ENCODE measurements at places on chromosomes 3 and 15. TPM values are rescaled to one million over a fixed set of nuclear protein-coding genes. Genes with fewer than 3 reads are reported as not detected.

Gene ASB14
- total RNA-seq: not detected

Gene SLC9C1
- total RNA-seq: 0.15 TPM

Gene SLC2A2
- total RNA-seq: 0.08 TPM

Gene STRIT1
- total RNA-seq: not detected

DNA sequence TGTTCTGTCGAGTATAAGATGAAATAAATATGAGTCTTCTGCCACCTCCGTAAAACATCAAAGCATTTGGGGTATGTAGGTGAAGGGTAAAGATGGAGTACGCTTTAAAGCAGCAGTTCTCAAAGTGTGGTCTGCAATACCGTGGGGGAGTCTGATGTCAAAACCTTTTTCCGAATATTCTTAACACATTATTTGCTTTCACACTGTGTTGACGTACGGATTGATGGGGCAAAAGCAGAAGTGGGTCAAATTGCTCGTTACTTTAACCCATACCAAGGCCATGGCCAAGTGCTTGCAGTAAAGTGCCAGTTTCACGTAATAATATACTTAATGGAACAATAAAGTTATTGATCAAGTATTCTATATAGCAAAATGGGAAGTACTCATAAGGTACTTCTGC lies 36.3 kb downstream of the PAK2 start:
- H3K36me3 ChIP-seq: no peaks in the 10 kb centered on the region
- H3K27me3 ChIP-seq: no peaks in the 10 kb centered on the region
- no peak overlapping the region for H3K4me3 ChIP-seq
- H3K27ac ChIP-seq: no peak overlapping the region
- no peak for DNase-seq

GRCh38 chr3:69231929-69232440 lies 109.6 kb upstream of the LMOD3 start:
- DNase-seq: peak; percentile 38
- no peak overlapping the region for H3K27ac ChIP-seq
- no peak overlapping the region for H3K4me3 ChIP-seq
- no peaks in the 10 kb centered on the region for H3K36me3 ChIP-seq

- DNase-seq: peak; percentile 83
- H3K27ac ChIP-seq: no peak overlapping the region
- peaks cover 89% of the 10 kb centered on the region for H3K27me3 ChIP-seq
- H3K36me3 ChIP-seq: no peaks in the 10 kb centered on the region
These were observed 8.5 kb downstream of the SHOX2 start for GRCh38 chr3:158097593-158098308.

DNA sequence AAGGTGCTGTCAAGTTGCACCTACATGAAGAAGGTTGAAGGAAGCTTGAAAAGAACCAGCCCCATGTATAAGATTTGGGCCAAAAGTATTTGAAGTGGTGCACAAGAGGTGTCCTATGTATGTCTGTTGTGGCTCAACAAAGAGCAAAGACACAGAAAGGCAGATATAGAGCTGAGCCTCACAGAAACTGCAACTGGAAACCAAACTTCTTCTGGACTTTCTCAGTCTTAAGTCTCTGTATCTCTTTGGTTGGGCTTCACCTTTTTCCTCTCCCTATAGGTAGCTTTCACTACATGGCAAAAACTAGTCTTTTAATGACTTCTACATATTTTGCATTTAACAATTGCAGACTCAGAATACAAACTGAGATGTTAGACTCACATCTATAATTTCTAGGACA lies 8.8 kb upstream of the CMC1 start:
- no peak overlapping the region for H3K27ac ChIP-seq
- H3K4me1 ChIP-seq: no peaks in the 10 kb centered on the region
- H3K4me3 ChIP-seq: no peak overlapping the region
- no peaks in the 10 kb centered on the region for H3K36me3 ChIP-seq
- no peaks in the 10 kb centered on the region for H3K27me3 ChIP-seq

DNA sequence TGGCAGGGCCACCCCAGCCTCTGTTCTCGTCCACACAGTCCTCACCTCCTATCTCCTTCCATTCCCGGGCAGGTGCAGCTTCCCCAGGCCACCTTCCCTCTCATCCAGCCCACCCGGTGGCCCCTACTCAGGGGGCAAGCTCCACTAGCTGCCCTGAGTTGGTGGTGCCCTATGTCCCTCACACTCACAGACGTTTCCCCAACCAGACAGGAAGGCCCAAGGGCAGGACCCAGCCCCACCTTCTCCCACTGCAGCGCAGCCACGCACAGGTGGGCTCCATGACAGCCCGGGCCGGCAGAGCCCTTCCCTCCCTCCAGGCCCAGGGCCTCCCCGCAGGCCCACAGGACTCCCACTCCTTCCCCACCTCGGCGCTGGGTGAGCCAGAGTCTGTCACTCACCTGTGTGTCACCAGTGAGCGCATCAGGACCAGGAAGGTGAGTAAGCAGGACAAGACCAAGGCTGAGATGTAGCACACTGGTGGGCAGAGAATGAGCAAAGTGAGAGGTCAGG lies 11.1 kb downstream of the ISLR start:
- H3K4me3 ChIP-seq: no peak overlapping the region
- no peak overlapping the region for H3K27ac ChIP-seq
- H3K4me1 ChIP-seq: no peaks in the 10 kb centered on the region
- DNase-seq: no peak
- no peaks in the 10 kb centered on the region for H3K36me3 ChIP-seq
- H3K27me3 ChIP-seq: no peaks in the 10 kb centered on the region

DNA sequence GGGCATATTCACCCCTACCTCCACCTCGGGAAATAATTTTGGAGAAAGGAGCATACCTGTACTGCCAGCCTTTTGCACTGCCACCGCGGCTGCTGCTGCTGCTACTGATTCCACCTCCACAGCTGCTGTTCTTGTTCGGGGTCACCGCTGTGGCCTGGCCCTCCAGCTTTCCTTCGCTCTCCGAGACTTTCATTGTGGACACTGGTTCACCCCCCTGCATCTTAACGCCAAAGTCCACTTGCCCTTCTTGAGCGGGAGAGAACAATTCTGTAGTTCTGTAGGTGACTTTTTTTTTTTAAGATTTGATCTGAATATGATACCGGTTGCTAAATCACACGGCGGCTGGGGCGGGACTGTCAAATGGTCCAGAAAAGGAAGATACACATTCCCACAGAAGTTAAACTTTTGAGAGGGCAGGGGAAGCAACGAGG lies 701 bp downstream of the OSBPL11 start:
- peak overlapping the region; percentile 97 for H3K27ac ChIP-seq
- peak; percentile 57 for DNase-seq
- H3K36me3 ChIP-seq: no peaks in the 10 kb centered on the region
- H3K4me3 ChIP-seq: peak overlapping the region; percentile 77
- H3K27me3 ChIP-seq: no peaks in the 10 kb centered on the region
- H3K4me1 ChIP-seq: no peaks in the 10 kb centered on the region

DNA sequence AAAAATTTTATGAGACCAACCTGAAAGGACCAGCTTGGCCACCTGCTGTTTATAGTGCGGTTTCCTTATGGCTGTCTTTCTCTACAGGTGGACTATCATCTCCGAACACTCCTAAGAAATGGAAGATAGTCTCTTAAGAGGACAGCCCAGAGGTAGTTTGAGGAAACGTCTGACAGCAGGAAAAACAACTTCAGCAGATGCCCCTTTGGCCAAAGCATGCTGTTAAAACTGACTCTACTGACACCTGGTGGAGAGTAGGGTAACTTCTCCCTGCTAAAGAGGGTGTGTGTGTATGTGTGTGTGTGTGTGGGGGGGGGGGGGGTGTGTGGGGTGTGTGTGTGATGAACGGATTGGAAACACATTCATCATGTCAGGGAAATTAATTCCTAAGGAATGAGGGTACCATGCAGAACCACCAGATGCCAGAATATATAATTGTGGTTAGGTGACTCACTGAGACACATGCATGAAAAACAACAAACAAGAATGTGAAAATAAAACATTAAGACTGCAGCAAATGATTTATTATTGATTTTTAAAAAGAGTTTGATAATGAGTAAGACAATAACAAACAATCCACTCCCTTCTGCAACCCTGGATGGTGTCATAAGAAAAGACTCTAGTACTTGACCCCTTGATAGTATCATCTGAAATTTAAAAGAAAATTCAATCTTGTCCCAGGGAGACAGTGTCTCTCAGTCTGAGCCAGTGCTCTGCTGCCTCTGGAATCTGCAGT lies 256.5 kb downstream of the THRB start:
- no peaks in the 10 kb centered on the region for H3K4me1 ChIP-seq
- no peaks in the 10 kb centered on the region for H3K36me3 ChIP-seq
- DNase-seq: peak; percentile 69
- no peaks in the 10 kb centered on the region for H3K27me3 ChIP-seq

- H3K36me3 ChIP-seq: no peaks in the 10 kb centered on the region
- H3K4me3 ChIP-seq: no peak overlapping the region
- DNase-seq: no peak
- no peak overlapping the region for H3K27ac ChIP-seq
- H3K4me1 ChIP-seq: no peaks in the 10 kb centered on the region
- H3K27me3 ChIP-seq: no peaks in the 10 kb centered on the region
These were observed 34.6 kb downstream of the NR2E3 start for GRCh38 chr15:71844916-71845315.

GRCh38 chr15:100154338-100154737 lies 187.4 kb downstream of the ADAMTS17 start:
- no peaks in the 10 kb centered on the region for H3K27me3 ChIP-seq
- DNase-seq: no peak
- H3K36me3 ChIP-seq: no peaks in the 10 kb centered on the region

GRCh38 chr15:89015412-89016097 lies 72.7 kb upstream of the ABHD2 start:
- no peak overlapping the region for H3K27ac ChIP-seq
- no peaks in the 10 kb centered on the region for H3K36me3 ChIP-seq
- H3K27me3 ChIP-seq: peaks cover 4% of the 10 kb centered on the region
- H3K4me3 ChIP-seq: no peak overlapping the region
- DNase-seq: no peak

DNA sequence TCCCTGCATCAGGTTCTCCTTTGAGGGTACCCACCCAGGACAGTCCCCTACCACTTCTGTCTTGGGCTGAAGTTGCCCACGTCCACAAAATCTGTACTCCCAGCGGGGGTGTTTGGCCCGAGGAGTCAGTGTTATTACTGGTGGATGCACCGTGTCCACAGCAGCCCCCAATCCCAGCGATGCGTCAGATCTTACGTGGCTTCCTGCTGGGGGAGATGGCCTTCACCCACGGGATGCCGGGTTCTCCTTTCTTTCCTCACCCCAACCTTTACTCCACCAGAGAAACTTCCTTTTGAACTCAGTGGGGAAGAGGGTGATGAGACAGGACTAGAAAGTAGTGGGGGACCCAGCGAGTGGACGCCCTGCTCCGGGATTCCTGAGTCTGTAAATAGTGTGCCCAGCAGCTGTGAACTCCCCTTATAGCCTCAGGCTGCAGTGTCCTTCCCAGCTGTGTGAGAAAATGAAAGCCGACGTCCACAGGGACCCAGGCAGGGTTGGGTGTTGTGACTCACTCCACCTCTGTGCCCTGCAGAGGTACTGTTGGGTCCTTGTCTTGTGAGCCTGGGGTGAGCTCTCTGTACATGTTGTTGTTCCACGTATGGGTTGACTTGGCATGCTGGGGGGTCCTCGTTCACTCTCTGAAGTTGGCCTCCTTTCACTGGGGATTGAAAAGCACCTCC lies 31.5 kb downstream of the CRTAP start:
- H3K4me3 ChIP-seq: no peak overlapping the region
- DNase-seq: no peak
- no peaks in the 10 kb centered on the region for H3K36me3 ChIP-seq

GRCh38 chr3:52845157-52845556 lies 10.3 kb upstream of the MUSTN1 start:
- H3K36me3 ChIP-seq: no peaks in the 10 kb centered on the region
- H3K27ac ChIP-seq: peak overlapping the region; percentile 17
- no peak overlapping the region for H3K4me3 ChIP-seq
- no peaks in the 10 kb centered on the region for H3K4me1 ChIP-seq

GRCh38 chr15:94917068-94917467 lies 685.7 kb downstream of the MCTP2 start:
- H3K27ac ChIP-seq: no peak overlapping the region
- no peaks in the 10 kb centered on the region for H3K36me3 ChIP-seq
- DNase-seq: no peak
- H3K4me3 ChIP-seq: no peak overlapping the region
- no peaks in the 10 kb centered on the region for H3K4me1 ChIP-seq
- no peaks in the 10 kb centered on the region for H3K27me3 ChIP-seq

GRCh38 chr15:51692154-51692553 lies 10.9 kb downstream of the SCG3 start:
- H3K36me3 ChIP-seq: no peaks in the 10 kb centered on the region
- no peak overlapping the region for H3K27ac ChIP-seq
- DNase-seq: no peak
- H3K4me1 ChIP-seq: no peaks in the 10 kb centered on the region
- no peak overlapping the region for H3K4me3 ChIP-seq
- no peaks in the 10 kb centered on the region for H3K27me3 ChIP-seq

- H3K4me1 ChIP-seq: no peaks in the 10 kb centered on the region
- H3K36me3 ChIP-seq: no peaks in the 10 kb centered on the region
- H3K4me3 ChIP-seq: no peak overlapping the region
- no peak for DNase-seq
- H3K27ac ChIP-seq: no peak overlapping the region
These were observed 10.5 kb downstream of the LOXL1 start for GRCh38 chr15:73936588-73937290.

GRCh38 chr3:23481011-23481615 lies 278.0 kb downstream of the UBE2E2 start:
- H3K4me3 ChIP-seq: no peak overlapping the region
- no peaks in the 10 kb centered on the region for H3K36me3 ChIP-seq
- H3K4me1 ChIP-seq: no peaks in the 10 kb centered on the region
- H3K27ac ChIP-seq: no peak overlapping the region
- H3K27me3 ChIP-seq: no peaks in the 10 kb centered on the region

DNA sequence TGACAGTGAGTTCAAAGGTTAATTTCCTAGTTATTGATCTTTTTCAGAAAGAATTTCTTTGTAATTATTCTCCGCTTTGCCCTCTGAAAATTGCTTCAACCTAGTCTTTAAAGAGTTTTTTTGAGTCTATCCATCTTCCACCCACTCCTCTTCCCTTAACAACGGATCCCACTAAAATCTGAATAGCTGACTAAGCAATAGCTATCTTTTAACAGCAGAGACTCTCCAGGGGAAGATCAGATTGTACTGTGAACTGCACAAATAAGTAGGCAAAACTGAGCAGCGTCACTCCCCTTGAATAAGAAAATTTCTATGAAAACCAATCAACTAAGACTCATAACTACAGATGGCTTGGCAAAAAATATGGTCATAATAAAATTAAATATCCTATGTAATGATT lies 127.9 kb downstream of the TUSC7 start:
- H3K4me1 ChIP-seq: no peaks in the 10 kb centered on the region
- no peak for DNase-seq
- no peak overlapping the region for H3K27ac ChIP-seq
- H3K36me3 ChIP-seq: no peaks in the 10 kb centered on the region
- H3K27me3 ChIP-seq: no peaks in the 10 kb centered on the region

DNA sequence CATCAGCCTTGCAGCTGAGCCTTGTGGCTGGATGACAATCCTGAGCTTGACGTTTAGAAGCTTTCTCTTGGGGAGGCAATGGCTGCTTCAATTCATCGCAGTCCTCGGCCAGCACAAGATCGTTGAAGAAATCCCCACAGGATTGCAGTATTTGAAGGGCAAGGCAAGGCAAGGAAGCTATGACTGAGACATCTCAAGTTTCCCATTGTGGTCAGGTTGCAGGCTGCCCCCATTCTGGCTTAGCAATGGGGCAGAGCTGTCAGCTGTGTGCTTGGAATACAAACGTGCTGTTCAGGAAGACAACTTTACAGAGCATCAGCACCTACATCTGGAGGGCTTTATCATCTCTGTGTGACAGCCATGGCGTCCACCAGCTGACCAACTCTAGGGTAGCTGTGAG lies 275.9 kb upstream of the TBL1XR1 start:
- no peaks in the 10 kb centered on the region for H3K4me1 ChIP-seq
- no peak overlapping the region for H3K4me3 ChIP-seq
- no peaks in the 10 kb centered on the region for H3K27me3 ChIP-seq
- H3K27ac ChIP-seq: no peak overlapping the region
- no peaks in the 10 kb centered on the region for H3K36me3 ChIP-seq
- no peak for DNase-seq
